ENCODE measurements at places on chromosomes 5 and 9. TPM values are rescaled to one million over a fixed set of nuclear protein-coding genes. Genes with fewer than 3 reads are reported as not detected.

The AGXT2 gene
- total RNA-seq, result not detected

The IL7R gene
- 13.5 TPM for total RNA-seq

The LURAP1L gene
- 2.7 TPM for total RNA-seq

GRCh38 chr9:124366476-124367220, 48.6 kb downstream of the PSMB7 start:
- DNase-seq, result no peak

- no peak for DNase-seq
These were observed 305.0 kb upstream of the MEF2C start for GRCh38 chr5:89187883-89188465.

GRCh38 chr5:172918421-172919371, 40.5 kb upstream of the RPL26L1 start:
- DNase-seq, result no peak

- DNase-seq, result no peak
These were observed 105.2 kb downstream of the CDH10 start for GRCh38 chr5:24539613-24540012.

- DNase-seq, result no peak
These were observed 33.2 kb upstream of the RICTOR start for GRCh38 chr5:39107350-39107749.

DNA sequence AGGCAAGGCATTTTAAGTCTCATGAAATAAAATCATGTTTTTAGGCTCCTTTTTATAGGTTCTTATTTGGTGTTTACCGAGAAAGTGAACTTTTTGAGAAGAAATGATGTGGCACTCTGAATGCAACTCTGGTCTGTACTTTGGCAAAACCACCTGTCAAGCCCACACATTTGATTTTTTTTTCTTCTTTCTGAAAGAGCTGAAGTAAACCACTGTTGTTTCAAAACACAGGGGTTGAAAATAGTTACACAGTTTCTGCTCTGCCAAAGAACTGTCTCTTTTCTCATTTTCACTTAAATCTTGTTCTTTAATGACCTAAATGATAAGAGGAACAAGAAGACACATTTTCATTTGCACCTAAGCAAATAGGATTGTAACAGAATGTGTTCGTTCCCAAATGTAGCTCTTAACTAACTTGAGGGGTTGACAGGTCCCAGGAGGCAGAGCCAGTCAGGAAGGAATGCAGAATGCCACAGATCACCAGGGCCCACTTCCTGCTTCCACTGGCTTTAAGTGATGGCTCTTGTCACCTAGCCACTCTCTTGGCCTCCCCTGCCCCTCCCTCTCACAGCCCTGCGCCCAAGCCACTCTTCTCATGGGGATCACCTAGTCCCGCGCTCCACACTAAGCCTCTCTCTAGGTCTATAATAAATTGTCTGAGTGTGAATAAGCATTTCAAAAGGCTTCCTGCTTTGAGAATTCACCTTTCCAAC, 47.3 kb downstream of the MED27 start:
- DNase-seq, result no peak
